SIG-M5 (cell line): ENCODE measurements at places on chromosomes 5 and 9.

DNA sequence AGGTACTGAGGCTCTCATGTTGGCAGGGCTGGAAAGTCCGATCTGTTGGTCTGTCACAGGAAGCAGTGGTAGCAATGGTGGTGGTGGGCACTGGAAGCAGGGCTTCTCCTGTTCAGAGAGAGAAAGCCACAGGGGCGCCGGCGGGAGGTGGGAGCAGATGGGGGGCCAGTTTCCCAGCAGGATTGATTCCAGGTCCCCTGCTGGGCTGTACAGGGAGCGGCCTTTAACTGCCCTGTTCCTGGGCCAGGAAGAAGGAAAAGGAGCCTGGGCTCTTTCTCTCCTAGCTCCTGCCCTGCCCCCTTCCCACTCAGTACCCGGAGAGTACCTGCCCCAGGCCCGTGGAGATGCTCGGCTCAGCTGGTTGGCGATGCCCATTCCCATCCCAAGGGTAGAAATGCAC lies 2.6 kb upstream of the DAB2IP start:
- no peak for DNase-seq

GRCh38 chr5:42898760-42899159 lies 87.1 kb upstream of the SELENOP start:
- no peak for DNase-seq

GRCh38 chr5:14134083-14134482 lies 9.1 kb upstream of the TRIO start:
- DNase-seq = no peak

- DNase-seq = no peak
Measured at GRCh38 chr9:77876091-77876490, 155.5 kb downstream of the GNAQ start.

DNA sequence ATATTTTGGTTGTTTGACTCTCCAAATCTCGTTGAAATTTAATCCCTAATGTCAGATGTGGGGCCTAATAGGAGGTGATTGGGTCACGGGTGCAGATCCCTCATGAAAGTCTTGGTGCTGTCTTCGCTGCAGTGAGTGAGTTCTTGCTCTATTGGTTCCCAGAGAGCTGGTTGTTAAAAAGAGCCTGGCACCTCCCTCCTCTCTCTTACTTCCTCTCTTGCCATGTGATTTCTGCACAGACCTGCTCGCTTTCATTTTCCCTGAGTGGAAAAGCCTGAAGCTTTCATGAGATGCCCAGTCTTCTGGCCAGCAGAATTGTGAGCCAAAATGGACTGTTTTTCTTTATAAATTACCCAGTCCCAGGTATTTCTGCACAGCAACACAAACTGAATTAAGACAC lies 221.6 kb downstream of the MAT2B start:
- DNase-seq = no peak

DNA sequence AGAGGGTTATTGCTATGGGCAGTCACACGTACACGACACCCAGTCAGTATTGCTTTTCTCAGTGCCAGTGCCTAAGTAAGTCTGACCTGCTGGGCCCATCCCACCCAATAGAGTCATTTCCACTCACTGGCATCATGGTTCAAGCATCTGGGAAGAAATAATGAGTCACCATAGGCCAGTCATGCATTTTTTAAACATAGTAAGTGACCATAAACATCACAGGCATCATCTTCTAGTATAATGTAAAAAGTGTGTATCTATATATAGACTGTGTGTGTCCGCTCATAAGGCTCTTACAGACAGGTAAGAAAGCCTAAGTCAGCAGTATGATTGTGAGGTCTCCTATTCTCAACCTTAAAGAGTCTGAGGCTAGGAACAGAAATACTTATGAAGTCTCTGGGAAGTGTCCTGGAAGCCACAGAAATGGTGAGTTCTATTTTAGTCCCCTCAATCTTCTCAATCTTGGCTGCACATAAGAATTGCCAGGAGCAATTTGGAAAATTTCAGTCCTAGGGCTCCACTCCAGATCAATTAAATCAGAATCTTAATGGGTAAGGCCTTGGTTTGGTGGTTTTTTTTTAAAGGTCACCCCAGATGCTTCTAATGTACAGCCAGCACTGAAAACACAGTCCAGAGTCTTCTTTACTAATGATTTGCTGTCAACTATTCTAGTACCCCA lies 65.2 kb downstream of the ZNF366 start:
- DNase-seq = no peak

GRCh38 chr9:19683715-19684114 lies 105.1 kb downstream of the SLC24A2 start:
- no peak for DNase-seq

GRCh38 chr9:98381311-98382103 lies 126.1 kb upstream of the TBC1D2 start:
- DNase-seq = no peak

DNA sequence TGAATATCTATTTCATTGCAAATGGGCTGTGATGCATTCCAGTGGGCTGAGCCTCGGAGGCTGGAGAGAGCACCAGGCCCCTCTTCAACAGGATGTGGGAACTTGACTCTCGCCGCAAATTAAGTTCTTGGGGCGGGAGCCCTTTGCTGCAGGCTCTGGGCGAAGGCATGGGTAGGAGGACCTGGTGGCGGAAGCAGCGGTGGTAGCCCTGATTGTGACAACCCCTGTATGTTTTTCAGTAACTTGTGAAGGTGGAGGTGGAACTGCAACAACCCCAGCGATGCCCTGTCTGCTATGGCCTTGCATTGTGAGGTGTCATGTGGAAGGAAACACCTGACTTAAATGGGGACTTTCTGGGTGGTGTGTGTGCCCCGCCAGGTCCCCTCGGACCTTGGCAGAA lies 9.4 kb downstream of the FYB1 start:
- no peak for DNase-seq

DNA sequence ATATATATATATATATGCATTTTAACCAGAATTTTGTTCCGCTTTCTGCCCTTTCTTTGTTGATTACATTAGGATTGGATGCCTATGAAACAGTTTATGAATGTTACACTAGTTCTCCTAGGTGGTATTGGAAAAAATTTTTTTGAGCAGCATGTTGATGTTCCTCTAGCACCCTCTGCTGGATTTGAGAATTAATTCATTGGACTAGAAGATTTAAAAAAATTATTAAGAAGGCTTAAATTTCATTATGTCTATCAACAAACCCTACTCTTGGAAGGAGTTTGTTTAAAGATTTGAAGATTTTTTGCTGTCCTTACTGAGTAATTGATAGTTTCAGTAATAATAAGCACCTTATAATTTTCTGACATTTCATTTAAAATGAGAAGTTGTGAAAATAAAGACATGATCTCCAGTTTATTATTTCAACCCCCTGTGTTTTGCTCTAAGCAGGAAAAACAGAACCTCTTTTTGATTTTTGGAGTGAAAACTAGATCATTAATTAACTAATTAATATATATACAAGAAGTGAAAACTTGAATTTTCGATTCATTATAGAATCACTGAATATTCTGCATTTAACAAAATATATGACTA lies 89.6 kb downstream of the CCDC171 start:
- DNase-seq = no peak

DNA sequence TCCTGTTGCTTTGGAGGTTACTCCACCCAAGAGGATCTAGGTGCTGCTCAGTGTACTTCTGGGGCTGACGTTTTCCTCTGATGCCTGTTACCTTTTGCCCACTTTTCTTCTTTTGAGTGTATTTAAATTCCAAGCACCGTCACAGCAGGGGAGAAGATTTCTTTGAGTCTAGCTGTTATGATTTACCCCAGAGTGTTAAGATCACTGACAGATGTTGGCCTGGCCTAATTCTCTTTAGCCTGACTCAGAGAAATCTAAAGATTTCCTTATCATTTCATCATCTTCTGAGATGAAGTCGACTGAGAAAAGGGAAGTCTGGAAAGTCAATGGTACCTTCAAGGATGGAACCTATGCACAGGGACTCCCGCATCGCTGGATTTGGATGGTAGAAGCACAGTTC lies 191.5 kb downstream of the FBXL7 start:
- DNase-seq = no peak

DNA sequence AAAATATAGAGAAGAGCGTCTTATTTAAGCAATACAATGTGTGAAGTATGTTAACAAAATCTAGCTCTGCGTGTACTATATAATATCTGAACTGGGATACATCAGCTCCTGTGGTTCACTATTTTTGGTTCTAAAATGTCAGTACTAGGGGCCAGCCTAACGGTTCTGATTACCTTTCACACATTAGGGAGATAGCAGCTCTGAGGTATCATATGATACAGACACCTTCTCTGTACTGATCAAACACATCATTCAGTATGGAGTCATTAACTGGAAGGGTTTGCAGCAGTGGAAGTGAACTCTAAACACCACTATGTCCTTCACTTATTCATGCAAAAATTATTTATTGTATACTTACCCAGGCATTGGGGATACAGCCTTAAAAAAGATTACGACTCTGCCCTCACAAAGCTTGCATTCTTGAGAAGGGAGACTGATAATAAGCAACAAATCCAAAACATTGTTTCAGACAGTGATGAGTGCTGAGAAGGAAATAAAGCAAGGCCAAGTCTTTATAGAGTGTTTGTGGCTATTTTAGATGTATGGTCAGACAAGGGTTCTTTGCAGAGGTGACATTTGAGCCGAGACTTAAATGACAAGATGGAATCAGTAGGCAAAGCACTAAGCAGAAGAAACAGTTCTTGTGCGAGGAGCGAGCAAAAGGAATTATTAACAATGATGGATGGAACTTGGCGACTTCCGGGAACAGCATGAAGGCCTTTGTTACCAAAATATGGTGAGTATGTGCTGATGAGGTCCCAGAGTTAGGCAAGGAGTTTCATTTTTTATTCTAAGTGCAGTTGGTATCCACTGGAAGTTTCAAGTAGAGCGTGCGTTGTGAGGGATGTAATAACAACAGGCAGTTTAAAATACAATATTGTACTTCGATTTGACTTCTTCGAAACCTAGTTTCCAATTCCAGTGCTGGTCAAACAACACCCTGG lies 1.8 kb upstream of the LNPEP start:
- DNase-seq = no peak

DNA sequence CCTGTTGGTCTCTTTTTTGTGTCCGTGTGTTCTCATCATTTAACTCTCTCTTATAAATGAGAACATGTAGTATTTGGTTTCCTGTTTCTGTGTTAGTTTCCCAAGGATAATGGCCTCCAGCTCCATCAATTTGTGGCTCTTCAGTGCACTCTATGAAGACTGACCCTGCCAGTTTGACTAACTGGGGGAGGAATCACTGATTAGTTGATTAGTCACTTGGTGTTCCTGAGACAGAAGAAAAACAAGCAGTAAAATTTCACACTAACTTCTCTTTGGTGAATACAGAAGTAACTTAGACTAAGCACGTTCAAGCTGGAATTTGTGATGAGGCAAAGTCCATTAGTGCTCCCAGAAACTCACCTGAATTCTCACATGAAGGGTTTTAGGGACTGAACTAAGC lies 495.8 kb upstream of the RORB start:
- no peak for DNase-seq

DNA sequence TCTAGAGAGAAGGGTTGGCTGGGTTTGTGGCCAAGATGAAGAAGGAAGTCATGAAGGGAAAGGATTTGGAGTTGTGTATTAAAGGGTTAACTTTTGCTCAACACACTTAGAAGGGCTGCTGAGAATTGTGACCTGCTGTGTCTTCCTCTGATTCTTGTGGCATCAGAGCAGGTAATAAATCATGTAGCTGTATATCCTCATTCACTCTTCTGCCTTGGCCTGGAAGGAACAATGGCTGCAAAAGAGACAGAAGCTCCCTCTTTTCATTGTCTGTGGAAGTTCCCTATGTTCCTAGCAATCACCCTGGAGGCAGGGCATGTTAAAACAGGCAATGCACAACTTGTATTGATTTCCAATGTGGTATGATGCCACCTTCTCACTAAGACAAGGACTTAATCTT lies 159.1 kb downstream of the LRRC70 start:
- DNase-seq = no peak

GRCh38 chr5:140054086-140054689 lies 11.1 kb upstream of the NRG2 start:
- no peak for DNase-seq
